ENCODE measurements at places on chromosomes 2 and 18.
A peak's percentile ranks its signal among the peaks of the same experiment; 100 is the strongest.

- DNase-seq, result no peak
Observed at GRCh38 chr18:12744103-12744502, 41.3 kb downstream of the PSMG2 start.

- peak; percentile 52 for DNase-seq
Observed at GRCh38 chr2:84906900-84907714, 1.7 kb downstream of the TMSB10 start.

GRCh38 chr2:127034883-127035611 is 71.9 kb downstream of the BIN1 start:
- no peak for DNase-seq

- no peak for DNase-seq
Observed at GRCh38 chr18:24019641-24020331, 5.2 kb downstream of the TTC39C start.

DNA sequence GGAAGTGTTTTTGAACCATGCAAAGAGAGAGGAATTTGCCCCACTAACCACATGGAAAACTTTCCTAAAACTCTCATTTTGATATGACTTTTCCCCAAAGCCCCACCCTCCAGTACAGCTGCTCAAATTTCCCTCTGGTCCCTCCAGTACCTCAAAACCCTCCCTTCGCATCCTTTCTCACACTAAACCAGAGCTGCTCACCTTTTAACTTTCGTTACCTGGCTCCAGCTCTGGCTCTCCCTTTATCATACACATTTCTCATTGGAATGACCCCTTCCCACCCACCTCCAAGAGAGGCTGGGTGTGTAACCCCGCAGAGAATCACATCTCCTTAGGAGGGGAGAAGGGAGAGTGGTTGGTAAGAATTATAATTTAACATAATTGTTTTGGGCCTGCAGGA is 86.8 kb upstream of the NDUFV2 start:
- no peak for DNase-seq

GRCh38 chr2:170177950-170178781 is at the start of gene MYO3B:
Gene MYO3B, plus strand, starts transcription at chr2:170178147. Its CDS starts 141 bp downstream, at chr2:170178288.
- no peak for DNase-seq

DNA sequence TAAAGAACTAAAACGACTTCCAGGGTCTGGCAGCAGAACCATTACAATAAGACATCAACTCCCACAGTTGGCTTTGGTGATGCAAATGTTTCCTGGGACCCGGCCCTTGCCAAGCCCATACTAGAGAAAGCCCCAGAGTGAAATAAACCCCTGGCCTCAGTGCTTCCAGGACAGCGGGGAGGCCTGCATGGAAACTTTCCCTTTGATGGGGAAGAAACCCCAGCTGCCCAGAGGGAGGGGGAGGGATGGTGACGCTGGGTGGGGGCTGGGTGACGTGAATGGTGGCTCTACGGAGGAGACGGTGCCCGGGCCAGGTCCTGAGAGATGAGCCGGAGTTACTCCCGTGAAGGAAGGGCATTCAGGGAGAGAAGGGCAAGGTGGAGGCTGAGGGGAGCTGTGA is 27.5 kb downstream of the INHBB start:
- no peak for DNase-seq

DNA sequence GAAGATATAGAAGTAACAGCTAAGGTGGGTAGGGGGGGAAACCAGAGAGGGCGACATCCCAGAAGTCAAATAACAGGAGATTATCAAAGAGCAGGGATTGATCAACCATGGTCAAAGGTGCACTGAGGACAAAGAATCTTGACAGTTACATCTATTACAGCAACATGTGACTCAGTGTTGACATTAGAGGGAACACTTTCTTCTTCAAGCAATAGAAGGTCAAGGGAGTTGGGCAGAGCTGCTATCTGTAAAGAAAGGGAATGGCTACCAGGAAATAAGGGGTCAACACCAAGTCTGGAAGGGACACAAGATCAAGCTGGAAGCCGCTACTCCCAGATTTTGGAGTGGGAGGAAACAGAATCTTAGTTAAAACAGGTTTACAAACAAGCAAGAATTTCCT is 611.0 kb downstream of the TSN start:
- DNase-seq, result no peak

GRCh38 chr2:239506101-239506857 is 105.5 kb upstream of the HDAC4 start:
- no peak for DNase-seq

- DNase-seq, result no peak
Observed at GRCh38 chr18:2336690-2337392, 234.5 kb downstream of the METTL4 start.

GRCh38 chr18:68714366-68714711 is 569 bp downstream of the TMX3 start:
- DNase-seq, result no peak

GRCh38 chr2:170525566-170525900 is 189.6 kb upstream of the SP5 start:
- DNase-seq, result no peak

GRCh38 chr2:239866350-239866749 is 158.8 kb downstream of the NDUFA10 start:
- DNase-seq, result no peak

DNA sequence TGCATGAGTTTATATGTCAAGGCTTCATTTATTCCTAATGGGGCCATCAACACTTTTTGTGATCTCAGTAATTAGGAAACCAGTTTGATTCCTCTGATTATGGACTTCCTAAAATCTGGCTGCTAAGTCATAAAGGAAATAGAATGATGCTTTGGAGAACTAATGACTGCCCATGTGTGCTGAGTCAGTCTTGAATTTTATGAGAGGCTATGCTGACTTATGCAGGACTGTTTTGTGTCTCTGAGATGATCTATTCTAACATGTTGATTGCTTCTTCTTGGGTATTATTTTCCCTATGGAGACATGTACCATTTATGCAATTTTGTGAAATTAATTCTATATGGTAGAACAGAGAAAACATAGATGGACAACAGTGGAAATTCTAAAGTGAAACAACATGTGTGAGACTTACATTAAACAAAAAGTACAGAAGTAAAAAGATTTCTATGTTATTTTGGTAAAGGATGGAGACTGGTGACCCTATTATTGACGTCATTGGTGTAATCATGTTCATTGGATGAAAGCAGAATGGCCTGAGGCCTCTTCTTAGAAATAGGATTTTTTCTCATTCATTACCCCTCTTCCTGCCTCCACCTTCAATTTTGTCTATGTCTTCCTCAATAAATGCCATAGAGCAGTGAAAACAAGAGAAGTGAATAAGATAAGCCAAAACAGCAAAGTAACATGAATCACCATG is 1658.2 kb upstream of the PIK3C3 start:
- no peak for DNase-seq

- DNase-seq, result no peak
Observed at GRCh38 chr2:147845411-147845971, 662 bp downstream of the ACVR2A start.

DNA sequence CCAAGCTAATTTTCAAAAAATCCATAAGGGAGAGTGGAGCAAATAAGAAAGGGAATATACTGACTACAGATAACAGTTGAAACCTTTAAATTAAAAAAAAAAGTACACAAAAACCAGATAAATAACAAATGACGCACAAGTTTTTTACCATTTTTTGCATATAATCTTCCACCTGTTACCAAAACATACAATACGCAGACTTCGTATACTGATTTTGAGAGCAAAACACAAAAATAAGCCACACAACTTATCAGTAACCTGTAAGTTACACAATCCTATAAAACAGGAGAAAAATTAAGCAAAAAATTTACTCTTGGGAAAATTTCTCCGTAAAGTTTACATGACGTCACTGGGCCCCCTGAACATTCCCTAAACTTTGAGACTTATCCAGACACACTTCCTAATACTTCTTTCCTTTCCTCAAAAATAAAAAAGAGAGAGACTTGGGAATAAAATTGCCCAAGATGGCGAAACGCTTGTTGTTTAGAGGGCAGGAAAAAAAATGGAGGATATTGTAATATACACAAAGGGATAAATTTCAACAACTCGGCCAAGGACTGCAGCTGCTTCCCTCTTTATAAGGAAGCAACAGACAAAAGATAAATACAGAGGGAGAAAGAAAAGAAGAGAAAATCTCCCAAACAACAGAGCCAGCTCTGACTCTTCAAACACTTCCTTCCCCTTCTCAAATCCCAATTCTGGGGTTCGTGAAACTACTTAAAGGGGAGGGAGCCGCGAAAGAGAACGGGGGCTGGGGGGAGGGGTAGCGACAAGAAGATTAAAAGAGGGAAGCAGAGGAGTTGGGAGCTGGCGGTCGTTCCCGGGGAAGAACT is 1.6 kb downstream of the BAZ2B start:
- peak; percentile 14 for DNase-seq

GRCh38 chr18:59705145-59705544 is 7.9 kb upstream of the CCBE1 start:
- no peak for DNase-seq

GRCh38 chr2:190996947-190997346 is 17.0 kb downstream of the STAT1 start:
- no peak for DNase-seq

DNA sequence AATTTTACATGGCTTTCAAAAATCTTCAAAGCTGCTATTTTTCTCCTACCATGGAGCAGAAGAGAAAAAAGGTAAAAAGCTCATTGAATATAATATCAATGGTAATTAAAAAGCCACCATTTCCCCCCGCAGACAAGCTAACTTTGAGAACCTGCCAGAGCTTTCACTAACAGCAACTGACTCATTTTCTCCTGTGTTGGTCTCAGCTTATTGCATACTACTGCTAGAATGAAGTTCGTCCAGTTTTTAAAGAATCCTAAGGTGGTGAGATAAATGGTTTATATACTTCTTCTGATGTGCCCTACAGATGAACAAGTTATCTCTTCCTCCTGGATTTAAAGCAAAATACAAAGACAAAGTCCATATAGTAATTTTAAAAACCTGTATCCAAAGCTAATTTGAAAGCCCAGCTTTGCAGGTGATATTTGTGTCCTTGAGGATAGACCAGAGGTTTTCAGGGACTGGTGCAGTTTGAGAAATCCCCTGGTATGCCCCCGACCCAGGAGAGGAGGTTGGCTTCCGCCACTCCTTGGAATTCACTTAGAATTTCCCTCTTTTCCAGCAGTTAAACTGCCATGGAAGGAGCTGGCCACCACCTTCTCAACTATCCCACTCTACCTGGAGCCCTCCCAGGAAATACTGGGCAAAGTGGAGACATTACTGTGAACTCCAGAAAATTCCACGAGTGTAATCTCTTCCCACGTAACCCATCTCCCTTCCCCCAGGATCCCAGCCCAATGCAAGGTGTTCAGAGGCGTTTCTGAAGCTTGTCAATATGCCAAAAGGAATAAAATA is 17.5 kb downstream of the YPEL5 start:
- no peak for DNase-seq

DNA sequence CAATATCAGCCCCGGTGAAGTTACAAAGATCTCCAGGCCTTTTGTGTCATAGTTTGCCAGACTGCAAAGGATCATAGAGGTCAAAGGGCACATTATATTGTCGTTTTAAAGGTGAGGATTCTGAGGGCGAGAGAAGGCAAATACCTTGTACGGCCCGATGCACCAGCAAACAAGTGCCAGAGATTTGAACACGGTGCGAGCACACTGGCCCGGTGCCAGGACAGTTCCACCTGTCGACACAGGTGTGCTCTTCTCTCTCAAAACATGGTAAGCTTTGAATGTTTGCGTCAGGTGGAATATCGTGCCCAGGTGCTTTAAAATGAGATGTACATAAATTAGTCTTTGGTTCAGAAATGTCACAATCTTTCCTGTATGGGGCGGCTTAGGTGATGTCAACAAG is 776.1 kb upstream of the ID2 start:
- no peak for DNase-seq

DNA sequence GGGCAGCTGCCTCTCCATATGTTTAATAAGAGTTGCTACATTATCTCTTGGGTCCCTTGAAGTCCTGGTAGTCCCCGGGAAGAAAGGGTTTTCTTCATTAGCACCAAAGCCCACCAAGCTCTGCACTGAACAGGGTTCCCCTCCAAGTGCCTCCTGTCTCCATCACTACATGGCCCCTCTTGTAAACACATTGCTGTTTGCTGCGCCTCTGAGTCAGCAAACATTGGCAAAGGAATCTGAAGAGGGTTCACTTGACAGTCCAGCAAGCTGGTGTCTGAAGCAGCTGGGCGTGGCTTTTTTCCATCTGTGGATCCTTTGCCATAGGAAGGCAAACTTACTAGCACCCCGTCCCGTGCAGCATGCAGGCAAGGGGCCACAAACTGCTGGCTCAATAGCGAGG is 82.8 kb downstream of the TEX51 start:
- DNase-seq, result no peak
